ENCODE measurements at places on chromosomes 3 and 15. TPM values are rescaled to one million over a fixed set of nuclear protein-coding genes. Genes with fewer than 3 reads are reported as not detected.

STRIT1 gene
- total RNA-seq: not detected

ANKRD63 gene
- not detected for total RNA-seq

CELF6 gene
- total RNA-seq: not detected

IL17RB gene
- total RNA-seq: not detected

CHRD gene
- total RNA-seq: not detected

Data from RPMI7951 (cell line).